Daoy (cell line): ENCODE measurements at places on chromosomes 1 and 21. TPM values are rescaled to one million over a fixed set of nuclear protein-coding genes. Genes with fewer than 3 reads are reported as not detected.

DNA sequence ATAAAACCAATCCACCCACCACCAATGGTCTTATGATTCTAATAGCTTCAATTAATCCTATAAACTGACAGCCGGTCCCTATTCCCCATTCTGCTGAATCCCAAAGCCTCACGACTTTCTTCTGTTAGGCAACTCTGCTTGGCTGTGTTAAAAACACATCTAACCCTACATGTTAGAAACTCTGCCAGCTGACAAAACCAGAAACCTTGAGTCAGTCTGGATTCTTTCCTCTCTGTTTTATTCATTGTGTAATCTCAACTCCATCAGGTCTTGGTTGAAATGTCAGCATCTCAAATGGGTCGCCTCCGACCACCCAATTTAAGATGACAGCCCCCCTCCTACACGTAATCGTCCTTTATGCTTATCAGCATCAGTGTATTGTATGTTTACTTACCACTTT is 312.1 kb downstream of the DISC1 start:
- DNase-seq, result no peak

DNA sequence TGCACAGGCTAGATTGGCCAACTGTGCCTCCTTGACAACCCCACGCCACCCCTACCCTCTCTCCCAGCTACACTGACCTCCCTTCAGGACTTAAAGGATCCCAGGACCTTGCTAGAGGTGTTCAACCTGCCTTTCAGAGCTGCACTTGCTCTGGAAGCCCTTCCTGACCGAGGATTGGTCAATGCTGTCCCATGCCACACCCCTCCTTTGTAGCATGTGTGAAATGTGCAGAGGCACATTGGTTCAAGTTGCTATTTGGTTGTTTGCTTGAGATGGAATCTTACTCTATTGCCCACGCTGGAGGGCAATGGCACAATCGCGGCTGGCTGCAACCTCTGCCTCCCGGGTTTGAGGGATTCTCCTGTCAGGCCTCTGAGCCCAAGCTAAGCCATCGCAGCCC is 21.8 kb downstream of the ACTA1 start:
- DNase-seq, result no peak

DNA sequence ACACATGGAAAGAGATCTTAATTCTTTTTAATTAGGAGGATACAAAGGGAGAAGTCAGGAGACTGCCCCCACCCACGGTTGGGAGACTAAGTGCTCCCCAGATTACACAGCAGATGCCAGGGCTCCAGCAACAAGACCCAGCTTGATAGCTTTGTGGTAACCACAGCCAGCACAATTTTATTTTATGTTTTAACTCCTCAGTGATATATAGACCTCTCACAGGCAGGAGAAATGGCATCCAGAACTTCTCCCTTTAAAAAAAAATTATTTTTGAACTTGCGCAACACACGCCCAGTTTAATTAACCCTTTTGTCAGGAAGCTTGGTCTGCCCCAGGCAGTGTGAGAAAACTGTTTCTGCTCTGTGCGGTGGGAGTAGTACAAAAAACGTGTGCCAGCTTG is 62.6 kb upstream of the ACOT11 start:
- DNase-seq, result no peak

GRCh38 chr21:31078216-31078615 is 39.9 kb upstream of the KRTAP19-8 start:
- DNase-seq, result no peak

DNA sequence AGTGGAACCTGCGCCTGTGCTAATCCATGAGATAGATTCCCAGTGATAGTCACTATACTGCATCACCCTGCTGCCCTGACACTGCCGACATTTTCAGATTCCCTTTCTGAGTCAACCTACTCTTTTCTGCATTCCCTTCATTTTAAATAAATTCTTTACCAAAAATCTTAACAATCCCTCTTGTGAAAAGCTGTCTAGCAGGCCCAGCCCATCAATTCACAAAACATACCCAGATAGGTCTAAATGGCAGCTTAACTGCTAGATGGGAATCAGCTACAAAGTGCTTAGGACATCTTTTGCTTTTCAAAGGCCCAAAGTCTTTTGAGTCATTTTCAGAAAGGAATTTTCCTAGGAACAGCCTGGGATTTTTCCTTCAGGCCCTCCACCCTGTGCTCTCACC is 180.1 kb upstream of the PTBP2 start:
- no peak for DNase-seq

DNA sequence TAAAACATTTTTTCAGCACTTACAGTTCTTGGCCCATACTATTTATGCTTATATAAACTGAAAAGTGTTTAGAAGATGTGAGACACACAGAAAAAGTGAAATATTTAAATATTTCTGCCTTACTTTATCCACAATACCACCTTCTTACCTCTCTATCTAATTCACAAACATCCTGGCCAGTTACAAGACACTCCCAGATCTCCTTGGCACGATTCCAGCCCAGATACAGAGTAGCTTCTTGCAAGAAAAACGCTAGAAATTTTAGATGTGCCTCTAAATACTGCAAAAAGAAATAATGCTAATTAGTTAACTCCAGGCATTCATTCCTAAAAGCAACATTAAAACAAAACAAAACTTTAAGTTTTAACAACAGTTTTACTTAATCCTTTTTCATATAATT is 68.4 kb downstream of the USP24 start:
- no peak for DNase-seq

DNA sequence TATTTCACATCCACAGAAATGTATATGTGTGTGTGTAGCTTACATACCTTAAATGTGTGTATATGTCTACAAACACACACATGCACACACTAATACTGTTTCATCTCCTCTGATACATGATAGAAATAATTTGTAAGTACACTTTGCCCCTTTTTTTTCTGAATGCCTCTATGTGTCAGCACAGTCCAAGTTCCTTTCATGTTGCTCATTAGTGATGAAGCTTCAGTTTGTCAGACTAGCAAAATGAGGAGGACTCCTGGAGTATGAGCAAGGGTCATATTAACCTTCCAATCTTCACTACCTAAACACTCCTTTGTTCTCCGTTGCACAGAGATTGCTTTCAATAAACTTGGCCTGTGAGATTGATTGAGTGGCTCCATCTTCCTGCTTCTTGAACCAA is 935.4 kb downstream of the MRPL39 start:
- DNase-seq, result no peak

DNA sequence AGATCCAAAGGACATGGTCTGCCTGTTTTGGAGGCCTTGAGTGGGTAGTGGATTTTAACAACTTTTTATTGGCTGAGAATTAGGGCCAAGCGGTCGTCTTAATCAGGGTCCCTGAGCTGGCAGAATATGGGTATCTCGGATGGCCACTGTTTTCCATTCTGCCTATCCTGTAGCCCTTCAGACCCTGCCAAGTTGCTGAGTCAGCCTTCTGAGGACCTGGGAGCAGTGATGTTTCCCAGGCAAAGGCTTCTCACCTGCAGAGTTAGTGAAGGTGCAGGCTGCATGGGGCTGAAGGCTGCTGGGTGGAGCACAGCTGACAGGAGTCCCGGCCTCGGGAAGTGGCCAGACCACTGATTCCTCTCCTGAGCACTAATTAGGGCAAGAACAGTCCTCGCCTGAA is 11.4 kb downstream of the RASSF5 start:
- DNase-seq, result no peak

- no peak for DNase-seq
Measured at GRCh38 chr1:31674626-31675025, 29.2 kb downstream of the COL16A1 start.

- DNase-seq, result no peak
Measured at GRCh38 chr1:4529446-4530165, 124.8 kb upstream of the AJAP1 start.

- no peak for DNase-seq
Measured at GRCh38 chr21:39430016-39430415, 15.6 kb downstream of the LCA5L start.

- DNase-seq, result no peak
Measured at GRCh38 chr1:15033264-15033663, 120.3 kb upstream of the TMEM51 start.

- no peak for DNase-seq
Measured at GRCh38 chr1:54180701-54181360, 19.0 kb downstream of the CYB5RL start.

DNA sequence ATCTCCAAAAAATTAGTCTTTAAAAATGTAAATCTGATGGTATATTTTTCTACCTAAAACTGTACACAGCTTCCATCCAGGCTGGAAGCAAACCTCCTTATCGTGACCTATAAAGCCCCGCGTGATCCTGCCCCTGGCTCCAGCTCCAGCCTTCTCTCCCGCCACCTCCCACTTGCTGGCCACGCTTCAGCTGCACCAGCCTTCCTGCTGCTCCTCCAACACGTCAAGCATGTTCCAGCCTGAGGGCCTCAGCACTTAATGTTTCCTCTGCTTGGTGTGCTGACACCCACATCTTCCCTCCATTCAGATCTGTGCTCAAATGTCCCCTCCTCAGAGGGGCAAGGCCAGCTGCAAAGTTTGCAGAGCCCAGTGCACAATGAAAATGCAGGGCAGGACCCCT is 123.5 kb upstream of the MAGI3 start:
- no peak for DNase-seq

DNA sequence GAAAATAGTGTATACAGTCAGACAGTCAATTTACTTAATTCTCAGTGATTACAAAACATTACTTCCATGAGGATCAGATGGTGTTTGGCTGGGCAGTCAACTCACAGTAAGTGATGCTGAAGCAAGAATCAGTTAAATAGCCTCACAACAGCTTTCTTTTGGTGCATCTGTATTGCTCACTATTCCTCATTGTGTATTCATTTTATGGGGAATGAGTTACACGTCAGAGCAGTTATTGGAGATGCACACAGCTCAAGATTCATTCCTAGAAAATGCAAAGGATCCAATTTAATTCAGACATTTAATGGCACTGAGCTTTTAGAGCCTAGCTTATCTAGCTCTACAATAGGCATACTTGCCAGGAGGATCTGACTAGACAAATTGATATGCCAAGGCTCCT is 150.6 kb downstream of the HS2ST1 start:
- no peak for DNase-seq

DNA sequence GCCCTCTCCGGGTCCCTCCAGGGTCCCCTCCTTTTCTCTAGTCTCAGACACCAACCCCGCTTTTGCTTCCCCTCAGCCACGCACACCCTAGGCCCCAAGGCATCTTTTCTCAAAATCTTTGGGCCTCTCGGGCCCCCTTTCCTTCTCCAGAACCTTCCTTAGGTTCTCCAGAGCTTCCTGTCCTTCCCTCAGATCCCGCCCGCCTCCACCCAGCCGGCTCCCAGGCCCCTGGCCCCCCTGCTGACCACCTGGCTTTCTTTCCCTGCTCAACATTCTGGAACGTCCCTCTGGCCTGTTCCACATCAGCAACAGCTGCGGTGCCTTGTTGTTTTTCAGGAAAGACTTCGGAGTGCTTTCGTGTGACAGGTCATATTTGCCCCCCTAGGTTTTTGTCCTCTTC is 1.2 kb downstream of the ZDHHC18 start:
- DNase-seq, result no peak

DNA sequence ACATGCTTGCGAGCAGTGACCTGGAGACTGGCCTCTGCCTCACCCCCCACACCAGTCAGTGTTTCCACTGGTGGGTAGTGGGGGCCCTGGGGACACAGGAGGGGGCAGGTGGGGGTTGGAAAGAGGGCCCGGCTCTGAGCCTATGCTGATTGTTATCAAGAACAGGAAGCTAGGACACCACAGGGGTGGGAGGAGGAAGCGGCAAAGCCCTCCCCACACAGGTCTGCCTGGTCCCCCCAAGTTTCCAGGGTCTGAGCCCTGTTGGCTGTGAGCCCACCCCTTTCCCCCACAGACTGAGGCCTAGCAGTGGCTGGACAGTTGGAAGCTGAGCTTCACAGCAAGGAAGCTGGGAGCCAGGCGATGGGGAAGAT is 1.6 kb upstream of the PTPN7 start:
- no peak for DNase-seq

- no peak for DNase-seq
Measured at GRCh38 chr1:52426371-52426770, 22.0 kb downstream of the PRPF38A start.

Gene KIF1B
- total RNA-seq, result 19.0 and 21.9 TPM in 2 replicates

Gene KCNA2
- total RNA-seq, result 0.15 and 0.17 TPM in 2 replicates

Gene CASZ1
- 8.5 and 9.1 TPM in 2 replicates for total RNA-seq

Gene PARK7
- total RNA-seq, result 330 and 448 TPM in 2 replicates

Gene RORC
- total RNA-seq, result not detected in 2 replicates

Gene CASQ1
- not detected in 2 replicates for total RNA-seq

Gene COQ8A
- 15.5 and 21.3 TPM in 2 replicates for total RNA-seq

Gene CFHR3
- not detected in 2 replicates for total RNA-seq
